Esophagus squamous epithelium (tissue), 5 donors: ENCODE measurements at places on chromosomes 16 and 17.

- DNase-seq: no peak
Measured at GRCh38 chr17:1122533-1123392, 57.0 kb downstream of the ABR start.

GRCh38 chr16:71412270-71413160 is 29.3 kb downstream of the TLE7 start:
- DNase-seq: no peak

GRCh38 chr17:42917236-42917603 is 16.6 kb downstream of the G6PC1 start:
- no peak for DNase-seq

DNA sequence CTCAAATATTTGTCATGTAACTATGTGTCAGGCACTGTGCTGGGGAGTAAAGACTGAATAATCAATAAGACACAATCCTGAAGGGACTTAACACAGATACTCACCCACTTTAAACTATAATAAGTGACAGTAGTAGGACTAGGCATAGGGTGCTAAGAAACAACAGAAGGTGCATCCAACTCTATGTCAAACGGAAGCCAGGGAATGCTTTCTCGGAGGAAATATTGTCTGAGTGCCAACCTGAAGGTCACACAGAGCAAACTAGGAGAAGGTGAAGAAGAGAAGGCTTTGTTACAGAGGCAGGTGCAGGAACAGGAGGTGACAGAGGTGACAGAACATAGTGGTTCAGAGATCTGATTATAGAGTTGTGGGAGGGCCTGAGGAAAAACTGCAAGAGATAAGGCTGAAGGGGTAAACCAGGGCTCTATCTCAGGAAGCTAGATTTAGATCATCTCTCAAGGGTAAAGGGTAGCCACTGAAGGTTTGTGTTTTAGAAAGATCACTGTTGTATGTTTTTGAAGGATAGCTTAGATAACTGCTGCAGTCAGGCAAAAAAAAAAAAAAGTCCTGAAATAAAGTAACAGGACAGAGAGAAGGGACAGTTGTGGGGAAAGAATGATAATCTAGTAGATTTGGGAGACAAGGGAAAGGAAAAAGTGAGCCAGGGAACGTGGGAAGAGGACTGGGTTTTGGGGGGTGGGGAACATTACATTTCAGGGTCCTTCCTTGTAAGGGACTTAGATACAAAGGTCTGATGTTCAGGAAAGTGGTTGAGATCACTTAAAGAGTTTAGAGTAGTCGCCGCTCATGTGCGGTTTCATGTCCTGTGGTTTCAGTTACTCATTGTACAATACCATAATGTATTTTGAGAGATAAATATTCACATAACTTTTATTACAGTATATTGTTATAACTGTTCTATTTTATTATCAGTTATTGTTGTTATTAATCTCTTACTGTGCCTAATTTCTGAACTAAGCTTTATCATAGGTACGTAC is 85.6 kb upstream of the NETO2 start:
- DNase-seq: no peak
